ENCODE measurements at places on chromosomes 1 and 21.

DNA sequence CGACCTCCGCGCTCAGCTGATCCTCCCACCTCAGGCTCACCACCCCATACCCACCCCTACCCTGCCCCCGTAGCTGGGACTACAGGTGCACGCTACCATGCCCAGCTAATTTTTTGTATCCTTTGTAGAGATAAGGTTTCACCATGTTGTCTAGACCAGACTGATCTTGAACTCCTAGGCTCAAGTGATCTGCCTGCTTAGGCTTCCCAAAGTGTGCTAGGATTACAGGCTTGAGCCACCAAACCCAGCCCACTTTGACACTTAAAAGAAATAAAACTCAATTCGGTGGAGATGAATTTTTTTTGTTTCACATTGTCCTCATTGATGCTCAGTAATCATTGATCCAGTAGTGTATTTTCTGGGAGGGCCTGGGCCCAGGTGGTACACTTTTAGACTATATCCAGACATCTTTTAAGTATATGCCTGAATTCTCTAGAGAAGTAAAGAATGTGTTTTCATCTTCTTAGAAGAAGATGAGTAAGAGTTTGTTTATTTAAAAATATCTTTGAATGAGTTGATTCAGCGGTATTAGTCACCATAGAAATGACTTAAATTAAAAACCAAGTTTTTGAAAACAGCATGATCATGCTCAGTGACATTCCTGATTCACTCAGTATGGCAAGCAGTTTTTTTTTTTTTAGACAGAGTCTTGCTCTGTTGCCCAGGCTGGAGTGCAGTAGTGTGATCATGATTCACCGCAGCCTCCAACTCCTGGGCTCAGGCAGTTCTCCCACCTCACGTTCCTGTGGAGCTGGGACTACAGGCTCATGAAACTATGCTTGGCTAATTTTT is 57.8 kb downstream of the EPB41 start:
- DNase-seq: no peak

GRCh38 chr21:45132841-45133573 is 58.6 kb downstream of the ADARB1 start:
- no peak for DNase-seq

DNA sequence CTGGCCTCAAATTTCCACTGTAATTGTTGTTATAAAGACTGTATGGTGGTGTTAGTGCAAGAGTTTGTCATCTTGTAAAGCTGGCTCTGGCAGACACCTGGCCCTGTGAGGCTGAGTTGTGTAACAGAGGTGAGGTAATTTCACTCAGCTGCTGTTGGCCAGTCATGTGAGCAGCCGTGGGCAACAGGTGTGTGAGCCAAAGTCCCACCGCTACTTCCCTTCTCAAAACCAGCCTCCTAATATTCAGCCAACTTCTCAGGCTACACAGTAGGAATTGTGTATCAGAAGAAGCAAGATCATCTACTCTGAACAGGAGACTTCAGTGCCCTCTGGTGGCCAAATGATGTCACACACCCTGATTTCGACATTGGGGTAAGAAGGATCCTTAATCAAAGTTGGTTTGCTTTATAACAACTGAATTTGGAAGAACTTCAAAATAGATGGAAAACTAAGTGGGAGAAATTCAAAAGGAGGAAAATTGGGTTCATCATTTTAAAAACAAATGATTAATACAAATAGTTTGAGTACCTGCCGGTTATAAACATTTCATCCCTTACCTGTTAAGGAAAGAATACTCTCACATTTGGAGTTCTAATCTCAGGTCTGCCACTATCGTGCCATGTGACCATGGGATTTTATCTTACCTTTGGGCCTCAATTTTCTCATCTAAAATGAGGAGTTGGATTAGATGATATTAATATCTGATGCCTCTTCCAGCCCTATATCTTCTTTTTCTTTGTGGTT is 2.6 kb upstream of the CREG1 start:
- peak; percentile 90 for DNase-seq

GRCh38 chr1:199150756-199151155 is 511.9 kb downstream of the PTPRC start:
- DNase-seq: no peak

- DNase-seq: no peak
Measured at GRCh38 chr1:173870252-173871075, 2.3 kb downstream of the ZBTB37 start.

DNA sequence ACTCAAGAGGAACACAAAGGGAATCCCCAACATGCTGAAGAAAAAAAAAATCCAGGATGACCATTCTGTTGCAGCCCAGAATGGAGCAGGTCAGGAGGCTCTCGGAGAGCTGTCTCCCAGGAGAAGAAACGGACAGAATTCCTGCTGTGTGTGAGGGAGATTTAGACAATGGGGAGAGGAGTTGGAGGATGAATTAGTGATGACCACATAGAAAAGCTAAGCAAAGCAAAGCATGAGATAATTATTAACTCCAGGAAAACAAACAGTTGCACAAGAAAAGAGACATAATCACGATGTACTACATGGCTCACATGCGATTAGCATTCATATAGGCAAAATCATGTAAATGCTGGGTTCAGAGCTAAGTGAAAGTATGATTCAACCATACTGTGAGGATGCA is 61.1 kb upstream of the SMYD2 start:
- no peak for DNase-seq

DNA sequence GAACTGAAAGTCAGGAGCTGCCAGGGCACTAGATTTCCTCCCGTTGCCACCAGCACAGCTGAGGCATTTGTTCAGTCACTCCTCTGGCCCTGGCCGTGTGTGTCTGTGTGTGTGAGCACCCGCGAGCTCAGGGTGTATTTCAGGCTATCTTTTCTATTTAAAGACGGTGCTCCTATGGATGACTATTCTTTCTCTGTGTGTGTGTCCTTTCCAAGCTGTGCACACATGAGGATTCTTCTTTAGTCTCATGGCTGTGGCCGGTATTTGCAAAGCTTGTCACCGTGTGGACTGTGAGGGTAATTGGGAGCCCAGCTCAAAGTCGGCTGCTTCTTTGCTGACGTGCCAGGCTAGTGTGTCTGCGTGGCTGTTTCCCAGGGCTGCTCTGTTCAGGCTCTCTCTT is 3.0 kb upstream of the KCND3 start:
- DNase-seq: no peak

GRCh38 chr1:172206256-172206655 is 214.2 kb upstream of the C1orf105 start:
- no peak for DNase-seq

Data from T47D (cell line).